NCI-H2227 treated with DMSO at 0.1 percent for 48 hours (cell line): ENCODE measurements at places on chromosomes 16 and 17.
A peak's percentile ranks its signal among the peaks of the same experiment; 100 is the strongest.

- no peak for DNase-seq
Measured at GRCh38 chr16:81275064-81275532, 36.6 kb downstream of the BCO1 start.

GRCh38 chr17:78890498-78890897, 12.5 kb downstream of the CEP295NL start:
- no peak for DNase-seq

DNA sequence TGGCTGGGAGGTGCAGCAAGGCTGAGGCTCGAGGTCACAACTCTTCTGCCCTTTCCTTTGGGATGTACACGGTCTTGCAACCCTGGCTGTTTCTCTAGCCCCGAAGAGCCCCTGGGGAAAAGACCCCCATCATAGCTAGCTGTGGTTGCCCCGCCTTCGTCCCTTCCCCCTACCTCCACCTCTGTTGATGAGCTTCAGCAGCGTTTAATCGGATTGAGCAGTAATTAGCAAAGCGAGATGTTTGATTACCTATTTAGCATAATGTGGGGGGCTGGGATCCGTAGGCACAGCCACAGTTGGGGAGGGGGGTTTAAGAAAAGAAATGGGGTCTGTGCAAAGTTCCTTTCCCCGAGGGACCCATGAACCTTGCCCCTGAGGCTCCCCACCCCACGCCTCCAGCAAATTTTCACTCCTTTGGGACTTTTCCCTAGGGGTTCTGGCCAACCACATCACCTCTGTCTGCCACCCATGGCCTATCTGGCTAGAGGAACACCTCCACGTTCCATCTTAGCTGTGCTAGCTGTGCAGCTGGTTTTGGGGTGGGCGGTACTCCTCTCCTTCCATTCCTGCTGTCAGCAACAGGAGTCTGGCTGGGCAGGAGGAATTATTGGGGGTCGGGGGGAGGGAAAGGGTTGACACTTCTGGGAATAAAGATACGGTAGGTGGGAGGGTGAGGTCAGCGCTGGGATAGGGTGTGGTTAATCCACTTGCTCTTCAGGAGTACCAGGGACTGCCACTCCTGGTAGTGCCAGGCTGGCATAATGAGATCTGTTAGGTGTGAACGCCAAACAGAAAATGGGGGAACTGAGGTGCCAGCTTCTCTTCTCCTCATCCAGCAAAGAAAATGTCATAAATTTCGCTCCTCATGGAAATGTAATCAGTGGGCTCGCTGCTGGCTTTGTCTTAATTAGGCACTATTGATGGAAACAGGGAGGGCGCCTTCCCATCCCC, 1.3 kb upstream of the DNAH2 start:
- no peak for DNase-seq

DNA sequence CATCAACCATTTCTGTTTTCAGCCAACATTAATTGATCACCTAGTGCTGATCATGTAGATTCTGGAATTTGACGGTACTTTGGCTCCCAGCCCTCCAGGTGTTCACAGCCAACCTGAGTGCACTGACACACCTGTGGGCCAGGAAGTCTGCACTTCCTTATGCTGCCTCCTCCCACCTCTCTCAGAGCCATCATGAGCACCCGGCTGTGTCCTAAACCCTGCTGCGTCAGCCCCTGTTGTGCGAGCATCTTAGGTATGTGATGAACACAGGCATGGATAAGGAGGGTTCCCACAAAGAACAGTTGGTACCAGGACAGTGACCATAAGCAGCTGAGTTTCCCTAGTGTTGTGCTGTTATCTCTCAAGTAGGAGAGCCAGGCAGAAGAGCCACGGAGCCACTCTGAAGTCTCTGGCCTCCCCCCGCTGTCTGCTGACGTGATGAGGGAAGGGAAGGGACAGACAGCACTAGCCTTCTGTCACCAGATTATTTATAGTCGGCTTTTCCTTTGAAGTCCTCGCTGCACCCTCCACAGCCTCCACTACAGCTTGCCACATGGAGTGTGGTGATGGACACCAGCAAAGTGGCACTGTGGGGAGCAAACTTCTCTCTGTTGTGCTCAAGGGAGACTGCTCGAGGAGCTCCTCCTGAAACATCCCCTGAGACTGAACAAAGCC, 162.8 kb upstream of the ANKFN1 start:
- DNase-seq, result no peak

GRCh38 chr17:70622368-70623260, 453.3 kb downstream of the KCNJ2 start:
- peak; percentile 48 for DNase-seq

- DNase-seq, result peak; percentile 45
Measured at GRCh38 chr16:8108991-8109509, 481.3 kb downstream of the TMEM114 start.

- peak; percentile 34 for DNase-seq
Measured at GRCh38 chr17:72407336-72407909, 286.6 kb downstream of the SOX9 start.

GRCh38 chr17:43456661-43457361, 27.0 kb upstream of the DHX8 start:
- DNase-seq, result no peak

- DNase-seq, result no peak
Measured at GRCh38 chr17:77496401-77496801, 355.6 kb downstream of the SEC14L1 start.

GRCh38 chr17:66520999-66521398, 218.6 kb downstream of the PRKCA start:
- no peak for DNase-seq

- no peak for DNase-seq
Measured at GRCh38 chr17:67523101-67523500, 146.0 kb downstream of the PITPNC1 start.

- peak; percentile 57 for DNase-seq
Measured at GRCh38 chr17:78041386-78042179, 83.1 kb downstream of the TNRC6C start.

GRCh38 chr17:2707721-2708584, 3.6 kb downstream of the CLUH start:
- no peak for DNase-seq

DNA sequence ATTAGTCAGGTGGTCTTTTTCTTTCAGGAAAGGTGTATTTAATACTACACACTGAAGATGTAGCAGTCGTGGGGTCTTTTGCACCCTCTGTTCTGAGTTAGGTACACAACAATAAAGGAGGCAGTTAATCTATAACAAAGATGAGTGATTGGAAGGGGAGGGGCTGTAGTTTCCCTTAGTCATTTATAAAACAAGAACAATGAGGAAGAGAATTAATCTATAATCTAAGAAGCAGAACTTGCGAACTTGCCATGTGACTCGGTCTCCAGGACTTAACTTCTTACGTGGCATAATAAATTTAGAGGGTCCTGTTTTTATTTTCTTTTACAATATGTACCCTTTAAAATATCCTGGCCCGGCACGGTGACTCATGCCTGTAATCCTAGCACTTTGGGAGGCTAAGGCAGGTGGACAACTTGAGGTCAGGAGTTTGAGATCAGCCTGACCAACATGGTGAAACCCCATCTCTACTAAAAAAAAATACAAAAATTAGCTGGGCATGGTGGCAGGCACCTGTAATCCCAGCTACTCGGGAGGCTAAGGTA, 8.6 kb upstream of the APPBP2 start:
- no peak for DNase-seq

DNA sequence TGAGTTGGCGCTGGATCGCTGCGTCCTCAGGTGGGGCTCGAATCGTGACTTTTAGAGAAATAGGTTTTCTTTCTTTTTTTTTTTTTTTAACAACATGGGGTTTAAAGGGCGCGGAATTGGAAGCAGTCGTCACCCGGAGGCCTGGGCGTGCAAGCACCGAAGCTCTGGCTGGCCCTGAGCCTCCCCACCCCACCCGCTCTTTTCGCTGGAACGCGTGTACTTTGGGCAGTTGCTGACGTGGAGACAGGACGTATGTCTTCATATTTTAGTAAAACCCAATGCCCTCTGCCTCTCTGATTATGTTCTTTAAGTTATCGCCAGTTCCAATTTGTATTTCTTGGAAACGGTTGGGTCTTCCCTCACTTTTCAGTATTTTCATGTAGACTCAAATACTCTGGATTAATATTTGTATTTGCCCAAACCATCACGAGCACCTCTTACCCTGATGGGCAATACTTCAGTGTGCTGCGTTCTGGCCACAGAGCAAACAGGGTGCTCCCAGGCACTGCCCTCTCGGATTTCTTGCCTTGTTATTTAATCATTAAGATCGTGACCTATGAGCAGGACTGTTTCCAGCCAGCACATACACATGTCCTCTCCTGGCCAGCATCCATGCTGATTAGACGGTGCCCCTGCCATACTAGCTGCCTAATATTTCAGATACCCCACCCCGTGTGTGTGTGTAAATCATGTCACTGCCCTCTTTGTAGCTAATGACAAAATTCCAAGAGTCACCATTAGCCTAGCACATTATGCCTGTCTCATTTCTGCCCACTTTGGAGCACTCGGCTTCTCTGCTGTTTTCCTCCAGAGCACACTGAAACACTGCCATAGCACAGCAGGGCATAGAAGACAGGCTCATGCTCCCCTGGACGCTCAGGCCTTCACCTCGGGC, 805 bp upstream of the C16orf95 start:
- DNase-seq, result peak; percentile 63

DNA sequence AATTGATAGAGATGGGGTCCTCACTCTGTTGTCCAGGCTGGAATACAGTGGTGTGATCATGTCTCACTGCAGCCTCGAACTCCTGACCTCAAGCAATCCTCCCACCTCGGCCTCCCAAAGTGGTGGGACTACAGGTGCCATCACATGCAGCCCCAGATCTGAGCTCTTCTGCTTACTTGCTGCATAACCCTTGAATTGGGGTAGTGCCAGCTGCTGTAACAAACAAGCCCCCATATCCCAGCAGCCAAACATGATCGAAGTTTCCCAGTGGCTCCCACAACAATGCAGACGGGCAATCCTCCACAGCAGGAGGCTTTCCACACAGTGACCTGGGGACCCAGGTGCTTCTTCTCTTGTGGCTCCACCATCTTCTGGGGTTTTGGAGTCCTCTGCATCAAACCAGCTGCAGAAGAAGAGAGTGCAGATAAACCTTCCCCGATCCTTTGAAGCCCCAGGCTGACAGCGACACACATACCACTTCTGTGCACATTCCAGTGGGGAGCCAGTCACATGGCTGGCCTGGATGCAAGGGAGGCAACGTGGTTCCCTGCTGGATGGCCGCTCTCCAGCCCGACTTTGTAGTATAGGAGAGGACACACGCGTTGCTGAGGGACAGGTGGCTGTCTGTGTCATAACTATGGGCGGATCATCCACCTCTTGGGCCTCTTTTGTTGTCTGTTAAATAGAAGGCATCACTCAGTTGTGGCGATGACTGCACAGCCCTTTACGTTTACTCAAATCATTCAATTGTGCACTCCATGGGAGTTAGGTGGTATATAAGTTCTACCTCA, 16.7 kb downstream of the SBK1 start:
- no peak for DNase-seq

DNA sequence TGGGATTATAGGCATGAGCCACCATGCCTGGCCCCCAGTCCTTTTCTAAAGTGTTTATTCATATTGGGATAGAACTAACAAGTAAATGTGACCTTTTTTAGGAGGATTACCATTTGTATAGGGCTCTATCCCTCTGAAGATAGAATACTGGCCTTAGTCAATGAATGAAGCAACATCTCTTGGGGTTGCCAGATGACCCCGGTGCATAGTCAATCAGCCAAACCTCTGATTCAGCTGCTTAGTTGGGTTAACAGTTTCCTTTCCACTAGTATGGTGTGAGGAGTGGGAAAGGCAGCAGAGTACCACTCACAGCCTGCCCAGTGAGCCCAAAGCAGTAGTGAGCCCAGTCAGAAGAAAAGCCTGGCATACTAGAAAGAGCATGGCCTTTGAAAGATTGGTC, 94.6 kb upstream of the TBX2 start:
- DNase-seq, result no peak

- no peak for DNase-seq
Measured at GRCh38 chr16:11629071-11630030, 38.9 kb upstream of the SNN start.

DNA sequence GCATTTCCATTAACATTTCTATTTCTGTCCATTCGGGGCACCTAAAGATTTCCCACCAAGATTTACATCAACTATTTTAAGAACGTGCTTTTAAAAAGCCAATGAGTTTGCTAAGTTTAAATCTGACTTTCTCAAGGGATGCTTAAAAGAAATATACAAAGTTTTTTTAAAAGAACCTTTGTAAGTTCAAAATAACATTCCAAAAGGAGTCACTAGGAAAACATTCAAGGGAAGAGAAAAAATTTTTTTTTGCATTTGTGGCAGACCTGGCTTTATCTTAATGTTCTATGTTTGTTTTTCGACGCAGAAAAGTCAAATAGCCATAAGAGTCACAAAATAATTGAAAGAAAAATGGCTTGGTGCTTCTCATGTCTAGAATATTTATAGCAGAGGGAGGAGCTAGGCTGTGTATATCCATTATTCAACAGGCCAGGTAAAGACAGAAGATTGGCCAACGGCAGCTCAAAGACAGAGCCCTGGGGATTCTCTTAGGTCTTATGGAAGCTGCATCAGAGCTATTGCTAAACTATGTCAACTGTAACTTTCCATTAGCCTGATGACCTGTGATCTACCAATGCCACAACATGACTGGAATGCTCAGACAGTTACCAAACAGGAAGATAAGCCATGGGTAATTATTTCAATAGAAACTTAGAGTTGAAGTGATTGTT, 37.8 kb upstream of the MYOCD start:
- no peak for DNase-seq

DNA sequence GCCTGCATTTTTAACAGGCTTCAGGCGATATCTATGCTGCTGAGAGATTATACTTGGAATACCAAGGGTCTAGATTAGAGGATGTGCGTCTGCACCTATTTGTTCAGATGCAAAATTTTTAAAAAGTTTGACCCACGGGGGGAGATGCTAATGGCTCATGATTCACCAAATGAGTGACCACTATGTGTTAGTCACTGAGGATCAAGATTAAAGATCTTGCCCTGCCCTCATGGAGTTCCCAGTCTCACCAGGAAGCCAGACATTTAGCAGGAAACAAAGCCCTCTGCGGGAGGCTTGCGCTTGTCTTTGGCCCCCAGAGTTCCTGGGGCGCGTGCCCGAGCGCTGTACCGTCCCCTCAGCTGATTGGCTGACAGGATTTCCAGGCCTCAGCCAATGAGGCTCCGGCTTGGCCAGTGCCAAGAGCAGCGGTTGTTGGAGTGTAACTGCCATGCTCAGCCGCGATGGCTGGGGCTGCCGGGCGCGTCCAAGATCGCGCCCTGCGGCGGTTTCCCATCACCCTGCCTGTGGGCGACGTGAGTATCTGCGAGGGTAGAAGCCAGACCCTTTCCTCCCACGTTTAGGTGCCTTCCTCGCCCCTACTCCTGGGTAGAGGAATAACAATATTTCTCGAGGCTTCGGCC, 4.5 kb upstream of the DDX19B start:
- no peak for DNase-seq

- no peak for DNase-seq
Measured at GRCh38 chr17:75720656-75721462, at the start of gene ITGB4. Gene ITGB4, plus strand, starts transcription at chr17:75721459. Its CDS starts 3,245 bp downstream, at chr17:75724704.
